Central memory CD8-positive, alpha-beta T cell (primary cell): ENCODE measurements at places on chromosomes 5 and 9.

GRCh38 chr9:82572146-82572545, 490.8 kb downstream of the RASEF start:
- no peak for DNase-seq

GRCh38 chr9:27771803-27772545, 198.7 kb upstream of the C9orf72 start:
- no peak for DNase-seq

- DNase-seq, result no peak
These were observed 7.7 kb upstream of the SLC35D2 start for GRCh38 chr9:96391021-96391765.

GRCh38 chr5:175347027-175347426, 97.0 kb downstream of the DRD1 start:
- DNase-seq, result no peak

DNA sequence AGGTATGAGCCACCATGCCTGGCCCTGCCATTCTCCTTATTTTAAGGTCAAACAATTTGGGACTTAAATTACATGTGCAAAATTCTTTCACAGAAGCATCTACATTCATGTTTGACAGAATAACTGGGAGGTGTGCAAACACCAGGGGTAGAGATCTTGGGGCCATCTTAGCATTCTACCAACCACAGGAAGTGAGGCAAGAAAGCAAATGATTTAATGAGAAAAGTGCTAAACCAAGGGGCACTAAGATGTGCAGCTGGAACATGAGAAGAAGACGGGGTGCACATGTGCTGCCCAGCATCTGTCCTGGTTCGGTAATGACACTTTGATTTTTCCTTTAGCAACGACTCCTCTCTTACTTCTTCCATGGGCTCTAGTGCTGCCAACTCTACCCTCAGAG, 1.2 kb upstream of the F12 start:
- no peak for DNase-seq

GRCh38 chr9:75149841-75150241, 61.5 kb downstream of the OSTF1 start:
- no peak for DNase-seq

- no peak for DNase-seq
These were observed 97.7 kb upstream of the SLC12A2 start for GRCh38 chr5:127985811-127986325.

DNA sequence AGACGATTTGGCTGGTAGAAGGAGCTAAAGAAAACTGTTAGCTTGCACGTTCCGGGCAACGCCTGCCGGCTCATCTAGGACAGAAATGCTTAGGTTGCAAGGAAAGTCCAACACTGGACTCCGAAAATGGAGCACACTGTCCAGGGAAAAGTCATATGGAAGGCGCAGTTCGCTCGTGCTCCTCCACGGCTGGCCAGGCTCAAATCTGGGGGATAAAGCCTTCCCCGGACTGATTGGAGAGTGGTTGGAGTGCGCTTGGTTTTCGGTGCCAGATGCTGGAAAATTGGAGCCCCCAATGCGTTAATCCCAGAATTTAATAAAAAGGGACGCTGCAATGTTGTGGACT, 955 bp downstream of the CDH6 start:
- no peak for DNase-seq

GRCh38 chr9:121725008-121725775, 73.8 kb downstream of the DAB2IP start:
- DNase-seq, result no peak

- DNase-seq, result no peak
These were observed 12.5 kb downstream of the C1QTNF2 start for GRCh38 chr5:160357861-160358411.

GRCh38 chr9:35749515-35750255, 598 bp downstream of the RGP1 start:
- no peak for DNase-seq

DNA sequence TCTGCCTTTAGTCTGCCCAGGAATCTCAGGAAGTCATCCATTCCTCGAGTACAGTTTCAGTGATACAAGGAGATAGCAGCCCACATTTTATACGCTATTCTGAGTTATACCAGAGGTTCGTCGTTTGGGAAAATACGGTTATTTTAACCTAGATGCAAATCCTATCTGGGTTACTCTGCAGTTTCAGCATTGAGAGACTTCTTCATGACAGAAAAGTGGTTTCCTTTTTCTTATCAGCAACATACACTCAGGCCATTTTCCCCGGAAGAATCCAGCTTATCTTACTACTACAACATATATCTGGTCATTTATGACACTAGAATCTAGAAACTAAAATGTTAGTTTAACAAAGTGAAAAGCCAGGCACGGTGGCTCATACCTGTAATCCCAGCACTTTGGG, 83.4 kb upstream of the IQGAP2 start:
- no peak for DNase-seq
